ENCODE measurements at places on chromosomes 16 and 17.

GRCh38 chr17:31074772-31075555 is 19.8 kb upstream of the NF1 start:
- no peak for DNase-seq

GRCh38 chr16:86528061-86528929 is 18.0 kb downstream of the FOXF1 start:
- DNase-seq, result no peak

- peak; percentile 92 for DNase-seq
These were observed 21.1 kb downstream of the WIPI1 start for GRCh38 chr17:68435876-68436842.

DNA sequence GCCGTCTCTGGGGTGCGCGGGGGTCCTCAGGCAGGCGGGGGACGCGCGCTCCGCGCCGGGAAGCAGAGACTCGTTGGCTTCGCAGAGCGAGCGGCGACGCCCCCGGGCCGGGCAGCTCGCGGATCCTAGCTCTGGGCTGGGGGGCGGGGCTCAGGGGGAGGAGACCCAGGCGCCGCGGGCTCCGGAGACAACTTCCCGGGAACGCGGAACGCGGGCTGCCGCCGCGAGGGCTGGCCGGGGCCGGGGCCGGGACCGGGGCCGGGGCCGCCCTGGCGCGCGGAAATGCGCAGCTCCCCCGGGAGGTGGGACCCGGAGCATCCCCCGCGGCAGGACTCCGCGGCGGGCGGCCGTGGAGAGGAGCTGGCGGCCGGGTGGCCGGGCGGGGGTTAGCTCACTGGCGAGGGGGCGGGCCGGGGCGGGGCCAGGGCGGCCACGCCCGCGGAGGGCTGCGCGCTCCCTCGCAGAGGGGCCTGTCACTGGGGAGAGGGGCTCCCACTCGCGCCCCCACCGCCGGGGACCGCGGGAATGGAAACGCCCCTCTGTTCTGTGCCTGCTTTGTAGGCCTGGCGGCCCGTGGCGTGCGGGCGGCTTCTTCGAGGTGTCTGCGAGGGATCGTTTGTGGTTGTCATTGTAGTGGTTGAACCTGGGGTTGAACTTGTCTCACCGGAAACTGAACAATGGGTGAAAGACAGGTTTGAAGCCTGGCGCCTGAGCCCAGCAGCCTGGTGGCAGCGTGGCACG is at the start of gene GAS7:
Gene GAS7, minus strand, starts transcription at position 98 of the 741 bp plus-strand sequence.
- DNase-seq, result peak; percentile 63

- DNase-seq, result no peak
These were observed 212.3 kb upstream of the SDK2 start for GRCh38 chr17:73856556-73856955.

- no peak for DNase-seq
These were observed 659.2 kb upstream of the SOX9 start for GRCh38 chr17:71461498-71462169.

DNA sequence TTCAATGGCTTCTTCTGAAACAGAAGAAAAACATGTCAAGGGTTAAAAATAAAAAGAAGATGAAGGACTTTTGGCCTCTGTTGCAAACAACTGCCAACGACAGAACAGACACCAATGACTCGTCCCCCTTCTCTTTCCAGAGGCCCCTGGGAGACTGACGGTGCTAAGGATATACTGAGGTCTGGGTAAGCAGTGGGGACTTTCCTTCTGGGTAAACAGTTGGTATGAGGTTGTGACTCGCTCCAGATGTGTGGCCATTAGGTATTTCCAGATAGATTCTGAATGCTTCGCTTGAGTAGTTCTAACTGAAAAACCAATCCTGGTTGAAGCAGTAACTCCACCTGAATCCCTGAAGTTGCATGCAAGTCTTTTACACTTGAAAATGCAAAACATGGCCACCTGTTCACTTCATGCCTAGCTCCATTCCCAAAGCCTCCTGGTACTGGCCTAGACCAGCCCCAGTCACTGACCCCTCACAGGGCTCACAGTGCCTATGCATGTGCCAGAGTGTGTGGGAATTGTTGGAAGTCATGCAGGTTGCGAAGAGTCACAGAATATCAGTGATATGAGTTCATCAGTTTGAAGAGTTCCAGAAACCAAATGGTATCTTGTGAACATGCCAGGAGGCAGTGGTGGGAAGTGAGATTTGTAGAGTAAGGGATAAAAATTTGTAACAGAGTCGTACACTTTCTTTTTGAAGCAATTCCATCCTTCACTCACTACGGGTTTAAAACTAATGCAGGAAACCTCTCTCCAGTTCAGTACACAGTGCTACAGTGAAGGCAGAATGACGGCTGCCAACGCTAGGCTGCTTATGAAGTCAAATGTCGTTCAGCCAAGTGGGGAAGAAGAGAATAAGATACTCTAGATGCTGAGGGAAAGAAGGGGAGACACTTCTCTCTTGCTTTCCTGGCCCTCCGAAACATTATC is 217.8 kb downstream of the ZFHX3 start:
- no peak for DNase-seq

DNA sequence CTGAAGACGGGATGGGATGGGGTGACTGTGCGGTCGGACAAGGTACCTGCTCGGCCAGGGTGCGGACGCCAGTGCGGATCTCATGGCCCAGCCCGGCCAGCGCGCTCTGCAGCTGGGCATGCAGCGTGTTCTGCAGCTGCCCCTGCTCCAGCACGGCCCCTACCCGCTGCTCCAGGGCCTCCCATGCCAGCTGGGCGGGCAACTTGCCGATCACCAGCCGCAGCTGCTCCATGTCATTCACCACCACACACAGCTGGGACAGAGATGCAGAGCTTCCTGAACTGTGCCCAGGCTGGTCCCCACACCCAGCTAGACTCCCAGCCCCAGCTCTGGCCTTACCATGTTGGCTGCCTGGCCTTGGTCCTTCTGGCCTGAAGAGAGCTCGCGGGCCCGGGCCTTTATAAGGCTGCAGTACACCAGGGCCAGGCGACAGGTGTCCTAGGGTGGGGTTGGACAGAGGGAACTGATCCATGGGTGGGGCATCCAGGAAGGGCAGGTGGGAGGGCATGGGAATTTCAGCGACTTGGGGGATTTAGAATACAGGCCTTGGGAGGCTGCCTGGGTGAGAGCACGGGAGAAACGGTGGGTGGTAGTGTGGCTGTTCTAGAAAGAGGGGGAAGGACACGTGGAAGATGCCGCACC is 9.8 kb downstream of the UNC13D start:
- no peak for DNase-seq

- DNase-seq, result no peak
These were observed 2.6 kb downstream of the ENO3 start for GRCh38 chr17:4953451-4953961.

Measured in CD4-positive, alpha-beta T cell (primary cell).